ENCODE measurements at places on chromosomes 7 and 10. TPM values are rescaled to one million over a fixed set of nuclear protein-coding genes. Genes with fewer than 3 reads are reported as not detected.
A peak's percentile ranks its signal among the peaks of the same experiment; 100 is the strongest.

Gene ANKRD61
- 0.47 TPM for total RNA-seq

Gene PRSS1
- total RNA-seq = 12.4 TPM

Gene LRIT1
- total RNA-seq = not detected

GRCh38 chr7:112743811-112744210, 46.4 kb downstream of the TMEM168 start:
- DNase-seq = no peak

DNA sequence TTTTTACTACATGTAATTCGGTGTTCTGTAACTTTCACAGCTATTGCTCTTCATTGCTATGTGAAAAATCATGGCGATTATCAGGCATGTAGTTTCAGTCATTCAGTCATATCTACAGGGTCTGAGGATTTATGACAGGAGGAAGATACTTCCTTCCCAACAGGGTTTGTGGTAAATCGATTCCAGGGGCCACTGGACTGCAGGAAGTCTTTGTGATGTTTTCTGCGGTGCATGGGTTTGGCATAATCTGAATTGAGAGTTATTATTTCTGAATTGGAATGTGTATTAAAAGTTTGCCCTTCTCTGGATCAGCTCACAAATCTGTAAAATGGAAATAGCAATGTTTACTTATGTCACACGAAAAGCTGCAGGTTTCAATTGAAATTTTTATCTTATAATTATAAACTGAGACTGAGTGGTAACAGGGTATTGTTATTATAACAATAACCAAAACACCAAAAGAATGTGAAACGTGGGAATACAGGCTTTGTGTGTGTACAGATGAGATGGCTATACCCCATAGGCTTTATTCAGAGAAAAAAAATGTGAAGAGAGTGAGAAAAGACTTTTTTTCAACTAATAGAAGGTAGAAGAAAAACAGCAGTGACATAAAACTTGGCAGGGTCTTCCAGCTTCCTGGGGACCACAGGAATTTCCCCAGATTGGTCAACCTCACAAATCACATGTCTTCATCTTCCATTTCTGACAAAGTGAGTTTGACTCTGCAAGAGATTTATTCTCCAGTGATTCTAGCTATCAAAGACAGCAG, 307.7 kb upstream of the NFE2L3 start:
- no peak for DNase-seq

- no peak for DNase-seq
Observed at GRCh38 chr10:34475274-34475646, 339.8 kb downstream of the PARD3 start.

GRCh38 chr10:28733647-28734046, 56.3 kb downstream of the BAMBI start:
- no peak for DNase-seq

DNA sequence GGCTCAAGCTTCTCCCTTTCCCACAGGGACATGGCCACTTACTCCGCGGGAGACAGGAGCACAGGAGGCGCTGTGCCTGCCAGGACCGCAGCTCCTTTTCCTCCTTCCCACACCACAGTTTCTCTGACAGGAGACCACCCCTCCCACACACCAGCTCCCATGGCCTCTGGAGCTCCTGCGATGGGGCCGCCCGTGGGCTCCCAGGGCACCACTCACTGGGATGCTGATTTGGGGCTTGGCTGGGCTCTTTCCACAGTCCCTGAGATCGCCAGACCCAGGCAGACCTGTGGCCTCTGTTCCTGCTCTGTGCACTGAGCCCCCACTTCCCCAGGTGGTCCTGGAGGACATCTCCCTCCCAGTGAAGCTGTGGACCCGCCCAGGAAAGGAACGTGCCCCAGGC, 226.9 kb upstream of the SHH start:
- no peak for DNase-seq

DNA sequence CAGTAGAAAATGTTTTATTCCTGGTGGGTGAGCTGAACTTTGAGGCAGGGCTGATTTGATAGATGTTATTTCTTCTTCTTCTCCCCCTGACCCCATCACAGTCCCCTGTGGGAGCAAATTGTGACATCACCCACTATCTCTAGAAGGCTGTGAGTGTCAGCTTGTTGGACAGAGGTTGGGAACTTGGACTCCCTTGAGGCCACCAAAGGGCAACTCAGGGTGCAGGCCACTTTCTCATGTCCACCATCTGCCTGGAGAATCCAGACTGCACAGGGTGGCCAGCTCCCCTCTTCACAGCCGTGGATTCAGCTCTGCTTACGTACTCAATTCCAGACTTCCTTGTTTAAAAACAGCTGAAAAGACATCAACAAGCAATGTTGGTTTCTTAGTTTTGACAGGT, 103.0 kb downstream of the LRRC18 start:
- no peak for DNase-seq

DNA sequence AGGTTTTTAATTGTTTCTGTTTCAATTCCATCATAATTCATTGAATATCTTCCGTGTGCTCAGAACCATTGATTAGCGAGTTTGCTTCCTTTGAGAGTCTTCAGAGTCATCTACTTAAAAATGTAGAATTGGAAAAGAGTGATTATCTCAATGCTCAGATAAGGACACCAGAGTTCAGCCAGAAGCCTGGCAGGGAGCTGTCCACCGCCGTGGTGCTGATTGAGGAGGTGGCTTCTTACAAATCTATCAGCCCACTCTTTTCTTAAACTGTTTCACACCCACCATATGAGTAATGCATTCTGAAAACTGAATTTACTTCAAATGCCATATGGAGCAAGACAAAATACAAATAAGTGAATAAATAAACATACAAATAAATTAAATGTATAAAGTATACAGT, 79.3 kb downstream of the INSYN2A start:
- DNase-seq = peak; percentile 35

DNA sequence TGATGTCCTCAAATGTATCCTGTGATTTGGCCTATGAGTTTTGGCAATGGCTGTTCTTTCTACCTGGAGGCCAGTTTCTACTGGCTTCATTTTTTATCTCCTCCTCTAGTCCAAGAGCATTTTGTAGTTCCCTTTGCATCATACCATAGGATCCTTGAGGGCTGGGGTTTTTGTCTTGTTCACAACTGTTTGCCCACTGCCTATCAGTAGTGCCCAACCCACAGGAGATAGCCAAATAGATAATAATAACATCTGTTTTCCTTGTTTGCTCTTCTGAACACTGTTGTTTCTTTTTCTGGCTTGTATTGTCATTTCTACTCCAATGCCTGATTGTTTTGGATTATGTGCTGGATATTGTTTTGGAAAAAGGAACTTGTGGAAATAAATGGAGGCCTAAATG, 3.4 kb downstream of the CDK1 start:
- DNase-seq = no peak

- DNase-seq = no peak
Observed at GRCh38 chr7:128919881-128920799, 9.6 kb upstream of the KCP start.

DNA sequence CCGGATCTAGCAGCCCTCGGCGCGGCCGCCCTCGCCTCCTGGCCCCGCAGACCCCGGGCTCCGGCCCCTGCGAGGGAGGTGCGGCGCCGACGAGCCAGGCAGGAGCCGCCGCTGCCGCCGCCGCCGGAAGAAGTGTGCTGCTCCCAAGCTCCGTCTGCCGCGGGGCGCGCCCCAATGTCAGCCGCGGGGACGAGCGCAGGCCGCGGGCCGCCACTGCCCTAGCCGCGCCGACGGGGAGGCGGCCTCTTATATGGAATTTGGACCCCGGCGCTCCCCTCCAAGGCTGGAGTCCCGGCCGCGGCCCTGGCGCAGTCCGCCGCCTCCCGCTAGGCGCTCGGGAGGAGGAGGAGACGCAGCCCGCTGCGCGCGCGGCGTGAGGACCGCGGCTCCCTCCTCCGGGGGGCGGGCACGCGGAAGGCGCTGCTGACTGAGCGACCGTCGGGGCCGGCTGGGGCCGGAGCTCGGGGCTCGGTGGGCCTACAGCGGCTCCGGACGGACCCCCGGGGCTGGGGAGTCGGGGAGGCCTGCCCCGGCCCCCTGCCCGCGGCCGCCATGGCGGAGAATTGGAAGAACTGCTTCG, at the start of gene TRIM8:
Gene TRIM8, plus strand, starts transcription at position 414 of the 580 bp plus-strand sequence. Its CDS starts 139 bp downstream, at position 553.
- DNase-seq = peak; percentile 45
